ENCODE measurements at places on chromosomes 1 and 21. TPM values are rescaled to one million over a fixed set of nuclear protein-coding genes. Genes with fewer than 3 reads are reported as not detected.

DNA sequence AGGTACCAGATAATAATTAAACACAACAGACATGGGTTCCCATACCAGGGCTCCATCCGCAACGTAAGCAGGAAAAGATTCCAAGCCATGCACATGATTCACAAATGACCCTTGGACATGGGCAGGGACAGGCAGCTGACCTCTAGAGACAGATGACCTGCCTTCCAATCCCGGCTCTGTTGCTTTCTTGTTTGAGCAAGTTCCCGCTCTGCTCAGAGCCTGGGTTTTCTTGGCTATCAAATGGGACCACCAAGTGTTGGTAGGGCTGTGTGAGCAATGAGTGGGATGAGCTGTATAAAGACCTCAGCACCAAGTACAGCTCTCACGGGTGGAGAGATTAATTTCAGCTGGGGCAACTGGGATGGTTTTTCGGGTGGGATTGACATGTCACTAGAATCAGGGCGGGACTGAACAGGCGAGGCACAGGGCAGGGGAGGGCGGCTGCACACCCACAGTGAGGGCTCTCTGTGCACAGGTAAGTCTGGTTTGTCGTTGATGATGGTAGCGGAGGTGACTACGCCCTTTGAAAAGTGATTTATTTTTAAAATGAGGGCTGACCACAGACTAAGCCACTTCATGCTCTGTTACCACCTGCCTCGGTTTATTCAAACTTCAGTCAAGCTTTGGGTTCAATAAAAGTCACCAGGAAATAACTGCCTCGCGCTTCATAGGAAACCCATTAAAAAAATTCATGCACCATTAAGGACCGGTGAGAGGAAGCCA lies 57.5 kb upstream of the IFFO2 start:
- no peak for DNase-seq

GRCh38 chr1:203751051-203751450 lies 13.9 kb upstream of the LAX1 start:
- DNase-seq, result peak; percentile 23

GRCh38 chr21:30733026-30733425 lies 14.0 kb downstream of the KRTAP21-2 start:
- no peak for DNase-seq

DNA sequence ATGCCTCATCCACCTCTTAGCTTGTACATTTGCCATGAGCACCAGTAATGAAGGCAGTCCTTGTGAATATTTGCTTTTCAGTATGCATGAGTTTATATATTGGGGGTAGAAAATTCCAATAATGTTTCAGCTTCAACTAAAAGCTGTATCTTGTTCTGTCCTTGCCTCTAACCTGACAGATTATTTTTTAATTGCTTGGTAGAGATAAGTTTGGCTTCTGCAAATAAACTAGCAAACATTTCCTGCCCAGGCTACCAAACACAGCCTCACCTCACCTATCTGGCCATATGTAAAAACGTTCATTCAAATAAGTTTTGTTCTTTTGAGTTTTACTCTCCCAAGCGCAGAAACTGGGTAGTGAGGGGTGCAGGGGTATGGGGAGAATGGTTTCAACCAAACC lies 75.6 kb upstream of the HOOK1 start:
- DNase-seq, result no peak

DNA sequence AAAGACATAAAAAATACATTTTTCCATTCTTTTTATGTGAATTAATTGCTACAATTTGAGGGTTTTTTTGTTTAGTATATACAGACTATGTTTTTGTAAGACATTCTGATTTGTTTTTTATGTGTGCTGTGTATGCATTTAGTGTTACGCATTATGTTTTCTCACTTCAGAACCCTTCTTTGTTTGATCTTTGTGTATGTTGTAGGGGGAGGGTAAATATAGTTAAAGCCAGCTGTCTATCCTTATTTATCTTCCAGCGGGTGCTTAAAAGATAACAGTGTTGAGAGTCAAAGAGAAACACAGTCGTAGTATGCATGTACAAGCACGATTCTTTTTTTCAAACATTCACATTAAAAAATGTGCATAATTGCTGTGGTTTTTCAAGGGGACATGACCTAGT lies 97.5 kb upstream of the KIAA1614 start:
- DNase-seq, result no peak

GRCh38 chr1:209546390-209547085 lies 37.0 kb upstream of the CAMK1G start:
- no peak for DNase-seq

DNA sequence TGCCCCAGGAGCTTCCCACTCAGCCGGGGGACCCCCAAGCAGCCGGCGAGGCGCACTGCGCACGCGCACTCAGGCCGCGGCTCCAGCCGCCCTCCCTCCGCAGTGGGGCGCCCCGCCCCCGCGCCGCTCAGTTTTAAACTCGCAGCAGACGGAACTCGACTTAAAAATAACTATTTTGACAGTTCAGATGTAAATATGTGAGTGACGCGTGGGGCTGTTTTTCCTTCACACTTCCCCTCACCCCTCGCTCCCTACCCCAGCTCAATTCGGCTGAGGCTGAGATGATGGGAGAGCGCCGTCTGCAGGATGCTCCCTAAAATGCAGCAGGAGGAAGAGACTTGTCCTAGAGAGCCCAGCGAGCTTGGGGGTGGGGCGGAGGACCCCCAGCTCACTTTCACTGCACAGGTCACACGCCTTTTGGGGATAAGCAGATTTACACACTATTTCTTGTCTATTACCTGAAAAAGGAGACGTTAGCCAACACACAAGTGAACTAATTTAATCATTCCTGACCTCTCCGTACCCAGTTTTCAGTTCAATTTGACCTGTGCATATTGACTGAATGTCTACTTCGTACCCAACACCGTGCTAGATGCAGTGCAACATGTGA lies 8.9 kb upstream of the LEMD1 start:
- no peak for DNase-seq

DNA sequence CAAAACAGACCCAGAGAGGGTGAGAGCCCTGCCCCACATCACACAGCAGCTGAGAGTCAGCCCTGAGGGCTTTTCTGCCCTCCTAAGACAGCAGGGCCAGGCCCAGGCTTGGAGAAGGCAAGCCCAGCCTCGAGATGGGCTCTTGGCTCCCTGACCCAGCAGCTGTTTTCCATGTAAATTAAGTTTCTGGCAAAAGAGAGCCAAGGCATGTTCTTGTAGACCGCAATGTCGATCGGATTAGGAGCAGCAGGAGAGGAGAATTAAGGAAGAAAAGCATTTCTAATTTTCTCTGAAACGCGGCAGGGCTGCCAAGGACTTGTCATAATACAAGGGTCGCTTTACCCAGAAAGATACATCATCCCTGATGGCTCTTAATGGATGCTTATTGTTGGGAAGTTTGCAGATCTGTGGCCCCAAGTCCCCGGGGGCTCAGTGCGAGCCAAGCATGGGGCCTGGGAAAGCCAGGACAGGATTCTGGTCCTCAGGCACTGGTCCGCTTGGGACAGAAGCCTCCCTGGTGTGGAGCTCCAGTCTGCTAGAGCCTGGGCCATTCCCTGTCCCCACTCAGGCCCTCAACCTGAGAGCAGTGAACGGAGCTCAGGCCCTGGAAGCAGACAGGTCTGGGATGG lies 62.8 kb downstream of the DMRTB1 start:
- peak; percentile 79 for DNase-seq

KRTAP10-5 gene
- not detected for total RNA-seq

DNA sequence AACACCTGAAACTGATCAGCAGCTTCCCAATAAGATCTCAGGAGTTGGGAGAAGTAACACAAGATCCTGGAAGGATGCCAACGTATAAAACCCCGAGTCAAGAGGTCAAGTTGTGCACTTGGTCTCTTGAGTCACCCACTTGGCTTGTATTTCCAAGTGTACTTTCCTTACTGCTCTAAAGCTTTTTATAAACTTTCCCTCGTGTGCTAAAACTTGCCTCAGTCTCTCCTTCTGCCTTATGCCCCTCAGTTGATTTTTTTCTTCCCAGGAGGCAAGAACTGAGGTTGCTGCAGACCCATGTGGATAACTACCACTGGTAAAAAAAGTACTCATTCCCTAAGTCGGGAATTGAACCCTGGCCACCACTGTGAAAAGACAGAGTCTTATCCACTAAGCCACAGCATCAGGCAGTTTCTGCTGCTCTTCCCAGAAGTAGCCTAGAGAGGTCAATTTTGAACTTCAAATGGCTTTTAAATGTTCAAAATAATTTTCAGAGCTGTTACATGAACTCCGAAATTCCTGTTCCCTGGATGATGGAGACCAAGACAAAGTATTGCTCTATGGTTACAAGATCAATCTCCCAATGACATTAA lies 28.9 kb downstream of the ITLN2 start:
- DNase-seq, result no peak

GRIK1 gene
- total RNA-seq, result 0.99 TPM

KLHDC9 gene
- total RNA-seq, result not detected

ACTL8 gene
- not detected for total RNA-seq

LRIF1 gene
- 5.6 TPM for total RNA-seq

- no peak for DNase-seq
Observed at GRCh38 chr1:220703305-220703704, 13.1 kb downstream of the C1orf115 start.

TTC22 gene
- total RNA-seq, result 3.6 TPM

DNA sequence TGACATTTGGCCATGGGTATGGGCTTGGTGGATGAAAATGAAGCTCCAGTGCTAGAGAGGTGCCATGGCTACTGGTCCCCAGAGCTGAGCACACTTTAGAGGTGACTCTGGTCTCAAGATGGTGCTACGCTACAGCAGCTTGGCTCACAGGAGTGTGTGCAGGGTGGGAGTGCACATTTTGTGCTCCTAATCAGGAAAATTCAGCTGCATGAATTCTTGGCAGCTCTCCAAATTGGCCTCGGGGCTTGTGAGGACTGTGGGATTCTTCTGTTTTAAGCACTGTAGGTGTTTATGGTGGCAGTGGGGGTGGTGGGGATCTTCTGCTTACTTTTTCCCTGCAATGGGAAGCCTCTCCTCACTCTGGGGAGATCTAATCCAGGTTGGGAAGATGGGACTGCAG lies 17.3 kb upstream of the TIPRL start:
- DNase-seq, result no peak

DNA sequence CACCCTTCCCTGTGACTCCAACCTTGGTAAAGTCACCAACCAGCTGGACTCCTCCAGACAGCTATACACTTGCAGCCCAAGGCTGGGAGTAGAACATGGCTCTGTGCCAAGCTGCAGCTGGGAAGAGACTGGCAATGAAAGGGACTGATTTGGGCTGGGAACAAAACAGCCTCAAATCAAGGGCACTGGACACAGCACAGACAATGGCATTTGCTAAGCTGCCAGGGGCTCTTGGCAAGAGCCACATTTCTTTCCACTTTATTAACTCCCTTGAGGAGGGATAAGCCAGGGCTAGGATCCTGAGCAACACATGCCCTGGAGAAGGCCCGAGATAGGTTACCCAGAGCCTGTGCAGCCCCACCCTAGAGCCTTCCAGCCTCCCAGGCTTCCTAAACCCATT lies 12.0 kb downstream of the SYT11 start:
- DNase-seq, result no peak

DNA sequence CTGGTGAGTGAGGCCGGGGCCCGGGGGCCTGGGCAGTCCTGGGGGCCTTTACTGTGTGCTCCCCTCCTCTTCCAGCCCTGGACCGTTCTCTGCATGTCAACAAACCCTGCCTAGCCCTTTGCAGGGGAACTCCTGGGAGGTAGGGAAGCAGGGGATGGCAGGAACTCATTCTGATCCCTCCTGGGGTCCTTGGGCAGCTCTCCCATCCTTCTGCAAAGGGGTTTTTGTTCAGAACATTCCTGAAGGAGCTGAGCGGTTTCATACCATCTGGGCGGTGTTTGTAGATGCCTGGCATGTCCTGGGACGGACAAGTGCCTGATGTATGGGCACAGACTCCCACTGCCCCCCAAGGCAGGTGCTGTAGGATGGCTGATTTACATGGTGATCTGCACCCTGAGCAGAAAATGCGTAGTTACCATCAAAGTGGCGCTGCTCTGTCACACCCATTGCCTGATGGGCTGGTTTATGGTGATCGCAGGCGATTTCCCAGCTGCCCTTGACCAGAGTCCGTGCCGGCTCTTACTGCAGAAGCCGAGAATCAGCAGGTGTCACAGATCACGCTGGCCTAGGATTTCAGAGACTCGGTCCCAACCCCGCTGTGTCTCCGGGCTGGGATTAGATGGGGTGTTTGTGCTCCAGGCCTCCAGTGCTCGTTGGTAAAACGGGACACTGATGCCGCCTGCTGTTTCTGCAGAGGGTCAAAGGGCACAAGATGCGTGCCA lies 71.6 kb upstream of the TRAPPC10 start:
- no peak for DNase-seq

- DNase-seq, result no peak
Observed at GRCh38 chr1:97350662-97351061, 570.2 kb downstream of the DPYD start.

HEYL gene
- total RNA-seq, result 5.2 TPM

GRCh38 chr1:227560393-227561173 lies 2.8 kb upstream of the ZNF678 start:
- no peak for DNase-seq

DNA sequence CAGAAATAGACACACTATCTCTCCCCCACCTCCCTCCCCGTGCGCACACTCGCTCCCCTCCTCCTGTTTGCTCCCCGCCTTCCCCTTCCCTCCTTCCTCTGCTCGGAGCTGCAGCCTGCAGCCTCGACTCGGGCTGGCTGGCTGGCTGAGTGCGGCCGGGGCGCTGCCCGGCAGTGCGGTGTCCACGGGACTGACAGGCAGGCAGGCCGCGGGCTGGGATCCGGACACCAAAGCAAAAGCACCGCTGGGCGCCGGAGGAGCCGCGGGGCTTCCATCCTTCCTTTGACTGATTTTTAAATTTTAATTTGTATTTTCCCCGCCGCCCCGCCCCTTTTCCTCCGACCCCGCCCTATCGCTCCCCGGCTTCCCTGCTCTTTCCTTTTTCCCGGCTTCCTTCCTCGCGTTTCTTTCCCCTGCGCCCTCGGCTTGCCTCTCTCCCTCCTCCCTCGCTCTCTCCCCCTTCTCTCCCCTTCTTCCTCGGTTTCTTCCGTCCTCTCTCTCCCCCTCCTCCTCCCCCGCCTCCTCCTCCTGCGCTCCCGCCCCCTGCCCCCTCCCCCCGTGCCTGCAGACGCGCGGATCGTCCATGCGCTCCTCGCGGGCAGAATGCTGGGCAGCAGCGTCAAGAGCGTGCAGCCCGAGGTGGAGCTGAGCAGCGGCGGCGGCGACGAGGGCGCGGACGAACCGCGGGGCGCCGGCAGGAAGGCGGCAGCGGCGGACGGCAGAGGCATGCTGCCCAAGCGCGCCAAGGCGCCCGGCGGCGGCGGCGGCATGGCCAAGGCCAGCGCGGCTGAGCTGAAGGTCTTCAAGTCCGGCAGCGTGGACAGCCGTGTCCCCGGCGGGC lies 109.4 kb downstream of the NAV1 start:
- DNase-seq, result peak; percentile 79

GRCh38 chr1:213417846-213418245 lies 366.8 kb downstream of the RPS6KC1 start:
- no peak for DNase-seq

RNU1-4 gene
- total RNA-seq, result 34,682 TPM

All from skin of body (tissue), 3 donors.